ENCODE measurements at places on chromosomes 4 and X. TPM values are rescaled to one million over a fixed set of nuclear protein-coding genes. Genes with fewer than 3 reads are reported as not detected.
A peak's percentile ranks its signal among the peaks of the same experiment; 100 is the strongest.

- H3K4me3 ChIP-seq, result no peak overlapping the region
- no peaks in the 10 kb centered on the region for H3K36me3 ChIP-seq
- no peak overlapping the region for H3K27ac ChIP-seq
- H3K27me3 ChIP-seq, result no peaks in the 10 kb centered on the region
- no peaks in the 10 kb centered on the region for H3K4me1 ChIP-seq
Measured at GRCh38 chr4:47639531-47639930, 154.5 kb downstream of the ATP10D start.

GRCh38 chr4:151436093-151436518, 27.1 kb downstream of the FHIP1A start:
- H3K27me3 ChIP-seq, result no peaks in the 10 kb centered on the region
- DNase-seq, result no peak
- H3K4me3 ChIP-seq, result no peak overlapping the region

GRCh38 chr4:85393201-85393600, 81.7 kb upstream of the ARHGAP24 start:
- peaks cover 5% of the 10 kb centered on the region for H3K4me1 ChIP-seq
- H3K36me3 ChIP-seq, result no peaks in the 10 kb centered on the region
- H3K27me3 ChIP-seq, result no peaks in the 10 kb centered on the region
- no peak for DNase-seq
- no peak overlapping the region for H3K4me3 ChIP-seq

- H3K36me3 ChIP-seq, result no peaks in the 10 kb centered on the region
- peak; percentile 14 for DNase-seq
- H3K4me1 ChIP-seq, result no peaks in the 10 kb centered on the region
- no peak overlapping the region for H3K27ac ChIP-seq
Measured at GRCh38 chr4:140609548-140610425, 41.0 kb upstream of the UCP1 start.

DNA sequence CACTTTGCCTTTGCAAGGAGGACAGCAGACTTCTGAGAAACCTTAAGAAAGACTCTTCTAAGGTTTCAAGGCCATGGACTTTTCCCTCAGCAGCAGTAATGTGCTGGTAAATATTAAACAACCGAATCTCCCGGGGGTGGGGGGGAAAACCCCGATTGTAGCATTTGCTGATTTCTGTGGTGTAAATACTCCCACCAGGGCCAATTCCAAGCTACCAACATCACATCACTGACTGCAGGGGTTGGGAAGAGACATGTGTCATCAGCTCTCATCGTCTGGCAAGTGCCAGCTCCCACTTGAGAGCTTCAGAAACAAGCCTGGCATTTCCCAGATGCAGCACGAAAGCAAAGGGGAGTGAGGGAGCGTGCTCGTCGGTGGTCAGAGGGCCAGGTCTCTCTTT, 101.2 kb downstream of the BCOR start:
- H3K4me1 ChIP-seq, result no peaks in the 10 kb centered on the region
- H3K36me3 ChIP-seq, result no peaks in the 10 kb centered on the region
- H3K4me3 ChIP-seq, result no peak overlapping the region
- no peak overlapping the region for H3K27ac ChIP-seq
- H3K27me3 ChIP-seq, result no peaks in the 10 kb centered on the region

- H3K27me3 ChIP-seq, result no peaks in the 10 kb centered on the region
- H3K4me3 ChIP-seq, result no peak overlapping the region
- no peak overlapping the region for H3K27ac ChIP-seq
- no peaks in the 10 kb centered on the region for H3K36me3 ChIP-seq
- no peak for DNase-seq
Measured at GRCh38 chr4:26238426-26238777, 82.4 kb upstream of the RBPJ start.

DNA sequence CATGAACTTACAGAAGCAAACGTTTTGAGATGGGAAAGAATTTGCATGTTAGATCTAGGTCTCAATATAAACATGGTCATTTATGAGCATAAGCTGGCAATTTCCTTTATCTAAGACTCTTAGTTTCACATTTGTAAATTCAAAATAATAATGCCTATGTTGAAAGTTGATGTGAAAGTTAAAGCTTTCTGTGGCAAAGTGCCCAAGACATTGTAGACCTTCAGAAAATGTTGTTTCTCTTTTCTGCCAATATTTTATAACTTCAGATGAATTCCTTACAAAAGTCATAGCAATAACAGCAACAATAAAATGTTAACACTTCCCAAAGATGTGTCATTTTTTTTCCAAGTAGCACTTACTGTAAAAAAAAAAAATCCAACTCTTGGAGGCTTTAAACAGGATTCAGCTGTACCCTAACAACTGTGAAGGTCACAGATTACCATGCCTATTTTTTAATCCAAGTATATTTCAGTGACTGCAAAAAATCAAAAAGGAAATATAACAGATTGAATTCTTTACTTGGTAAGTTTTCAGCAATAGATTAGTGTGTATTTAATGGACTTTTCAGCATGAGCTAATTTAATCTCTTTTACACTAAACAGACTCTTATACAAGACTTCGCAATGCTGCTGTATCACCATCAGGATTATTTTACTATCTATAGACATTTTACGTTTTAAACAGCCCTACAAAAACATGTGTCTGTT, 206.5 kb upstream of the PDE5A start:
- H3K27ac ChIP-seq, result no peak overlapping the region
- no peak overlapping the region for H3K4me3 ChIP-seq
- H3K27me3 ChIP-seq, result no peaks in the 10 kb centered on the region
- H3K36me3 ChIP-seq, result no peaks in the 10 kb centered on the region
- DNase-seq, result no peak

GRCh38 chr4:84994280-84994679, 27.8 kb upstream of the WDFY3 start:
- H3K27ac ChIP-seq, result no peak overlapping the region
- H3K36me3 ChIP-seq, result no peaks in the 10 kb centered on the region
- no peak for DNase-seq
- no peaks in the 10 kb centered on the region for H3K4me1 ChIP-seq

- no peaks in the 10 kb centered on the region for H3K27me3 ChIP-seq
- no peak for DNase-seq
- no peak overlapping the region for H3K27ac ChIP-seq
- H3K4me1 ChIP-seq, result no peaks in the 10 kb centered on the region
Measured at GRCh38 chr4:110602061-110602460, 20.8 kb downstream of the PITX2 start.

Gene XAGE2
- not detected for total RNA-seq

DNA sequence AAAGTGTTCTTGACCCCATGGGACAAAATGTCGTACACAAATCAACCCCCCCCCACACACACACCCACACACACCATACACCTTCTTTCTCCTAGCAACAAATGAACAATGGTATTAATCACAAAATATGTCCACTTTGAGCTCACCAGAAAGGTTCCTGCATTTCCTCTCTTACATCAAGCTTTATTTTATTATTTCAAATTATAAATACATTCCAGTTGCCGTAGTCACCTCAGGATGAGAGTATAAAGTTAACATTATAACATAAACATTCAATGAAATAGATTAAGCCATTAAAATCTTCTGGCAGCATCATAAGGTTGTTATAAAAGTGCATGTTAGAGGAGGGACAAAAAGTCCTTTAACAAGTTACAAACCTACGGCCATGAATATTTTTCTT, 7.3 kb downstream of the XK start:
- no peaks in the 10 kb centered on the region for H3K4me1 ChIP-seq
- no peaks in the 10 kb centered on the region for H3K27me3 ChIP-seq
- no peaks in the 10 kb centered on the region for H3K36me3 ChIP-seq
- H3K27ac ChIP-seq, result no peak overlapping the region
- no peak for DNase-seq

DNA sequence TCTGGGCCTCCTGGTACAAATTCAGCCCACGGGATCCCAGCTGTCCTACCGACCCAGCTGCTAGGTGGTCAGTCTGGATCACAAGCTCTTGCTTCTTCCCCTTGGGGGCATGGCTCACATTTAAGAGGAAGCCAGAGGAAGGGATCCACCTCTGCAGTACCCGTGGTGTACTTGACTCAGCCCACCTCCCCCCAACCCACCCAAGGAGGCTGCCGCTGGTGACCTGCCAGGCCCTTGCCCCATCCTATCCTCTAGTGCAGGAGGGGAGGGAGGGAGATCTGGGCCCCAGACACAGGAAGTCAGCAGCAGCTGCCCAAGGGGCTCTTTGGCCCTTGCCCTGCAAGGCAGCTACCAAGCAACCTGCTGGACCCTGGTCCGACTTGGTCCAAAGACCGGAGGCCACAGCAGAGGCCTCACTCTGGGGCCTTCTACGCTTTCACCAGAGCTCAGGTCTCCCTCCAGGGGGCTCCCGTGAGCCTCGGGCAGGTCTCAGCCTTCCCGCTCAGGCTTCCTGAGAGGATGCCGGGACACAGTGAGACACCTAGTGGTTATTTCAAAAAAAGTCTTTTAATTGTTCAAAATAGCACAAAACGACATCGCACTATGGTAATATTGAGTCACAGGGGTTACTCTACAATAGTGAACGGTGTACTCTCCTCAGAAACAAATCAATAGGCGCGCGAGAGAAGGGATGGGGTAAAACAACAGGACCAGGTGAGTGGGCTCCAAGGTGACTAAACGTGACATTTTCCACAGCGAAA, 2.7 kb upstream of the RENBP start:
- H3K27ac ChIP-seq, result no peak overlapping the region
- peak; percentile 84 for DNase-seq
- no peak overlapping the region for H3K4me3 ChIP-seq
- H3K36me3 ChIP-seq, result no peaks in the 10 kb centered on the region
- no peaks in the 10 kb centered on the region for H3K4me1 ChIP-seq

DNA sequence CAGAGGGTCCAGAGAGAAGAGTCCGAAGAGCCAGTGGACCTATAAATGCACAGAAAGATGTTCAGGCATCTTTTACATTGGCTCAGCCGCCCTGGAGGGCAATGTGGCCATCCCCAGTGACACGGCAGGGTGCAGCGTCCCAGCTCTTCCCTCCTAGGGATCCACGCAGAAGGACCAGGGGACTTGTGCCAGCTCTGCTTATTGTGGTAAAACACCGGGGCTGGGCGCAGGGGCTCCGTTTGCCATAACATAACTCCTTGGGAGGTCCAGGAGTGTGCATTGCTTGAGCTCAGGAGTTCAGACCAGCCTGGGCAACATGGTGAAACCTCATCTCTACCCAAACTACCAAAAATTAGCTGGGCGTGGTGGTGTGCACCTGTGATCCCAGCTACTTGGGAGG, 70.2 kb downstream of the CPZ start:
- no peak overlapping the region for H3K4me3 ChIP-seq
- H3K4me1 ChIP-seq, result no peaks in the 10 kb centered on the region
- no peaks in the 10 kb centered on the region for H3K27me3 ChIP-seq
- no peaks in the 10 kb centered on the region for H3K36me3 ChIP-seq

DNA sequence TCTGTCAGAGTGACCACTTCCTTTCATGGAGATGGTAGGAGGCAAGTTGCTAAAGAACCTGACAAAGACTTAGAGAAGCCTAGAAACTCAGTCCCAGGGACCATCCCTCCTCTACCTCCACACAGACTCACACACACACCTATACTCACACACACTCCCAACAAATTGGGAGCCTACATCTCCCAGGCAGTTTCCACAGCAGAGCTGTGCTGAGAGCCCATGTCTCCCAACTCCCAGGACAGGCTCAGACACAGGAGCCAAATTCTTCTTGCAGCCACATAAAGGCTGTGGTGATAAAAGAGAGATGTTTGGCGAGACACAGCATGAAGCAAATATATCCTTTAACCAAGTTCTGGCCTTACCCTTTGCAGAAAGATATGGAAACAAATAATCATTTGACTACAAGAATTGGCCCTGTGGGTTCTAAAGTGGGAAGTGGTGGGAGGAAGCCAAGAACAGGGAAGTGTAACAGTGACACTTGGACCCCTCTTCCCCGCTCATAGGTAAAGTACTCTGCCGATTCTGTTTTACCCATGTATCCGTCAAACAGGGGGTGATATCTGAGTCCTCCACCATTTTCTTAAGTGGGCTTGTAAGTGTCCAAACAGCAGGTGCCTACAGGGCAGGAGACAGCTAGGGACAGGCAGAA, 11.0 kb upstream of the IDS start:
- H3K4me3 ChIP-seq, result no peak overlapping the region
- H3K4me1 ChIP-seq, result no peaks in the 10 kb centered on the region
- no peak overlapping the region for H3K27ac ChIP-seq
- no peaks in the 10 kb centered on the region for H3K36me3 ChIP-seq

DNA sequence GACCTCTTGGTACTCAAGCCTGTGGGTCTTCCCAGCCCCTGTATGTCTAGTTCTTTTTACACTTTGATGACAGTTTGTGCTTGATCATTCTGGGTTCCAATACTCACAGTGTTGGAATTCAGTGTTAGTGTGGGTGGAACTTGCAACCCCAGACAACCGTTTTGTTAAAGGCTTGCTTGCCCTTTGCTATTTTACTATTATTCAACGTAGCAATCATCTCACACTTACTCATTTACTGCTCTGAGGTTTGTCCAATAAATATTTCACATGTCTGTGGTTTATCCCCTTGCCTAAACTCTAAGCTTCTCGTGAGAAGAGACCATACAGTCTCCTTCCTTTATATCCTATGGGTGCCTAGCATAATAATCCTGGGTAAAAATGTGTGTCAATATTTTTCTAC, 15.3 kb downstream of the CCNG2 start:
- H3K4me3 ChIP-seq, result no peak overlapping the region
- no peaks in the 10 kb centered on the region for H3K36me3 ChIP-seq
- H3K27me3 ChIP-seq, result no peaks in the 10 kb centered on the region
- no peak for DNase-seq
